ENCODE measurements at places on chromosomes 4 and X. TPM values are rescaled to one million over a fixed set of nuclear protein-coding genes. Genes with fewer than 3 reads are reported as not detected.

GRCh38 chrX:111555406-111555958 lies 44.0 kb downstream of the SERTM2 start:
- DNase-seq: no peak

DNA sequence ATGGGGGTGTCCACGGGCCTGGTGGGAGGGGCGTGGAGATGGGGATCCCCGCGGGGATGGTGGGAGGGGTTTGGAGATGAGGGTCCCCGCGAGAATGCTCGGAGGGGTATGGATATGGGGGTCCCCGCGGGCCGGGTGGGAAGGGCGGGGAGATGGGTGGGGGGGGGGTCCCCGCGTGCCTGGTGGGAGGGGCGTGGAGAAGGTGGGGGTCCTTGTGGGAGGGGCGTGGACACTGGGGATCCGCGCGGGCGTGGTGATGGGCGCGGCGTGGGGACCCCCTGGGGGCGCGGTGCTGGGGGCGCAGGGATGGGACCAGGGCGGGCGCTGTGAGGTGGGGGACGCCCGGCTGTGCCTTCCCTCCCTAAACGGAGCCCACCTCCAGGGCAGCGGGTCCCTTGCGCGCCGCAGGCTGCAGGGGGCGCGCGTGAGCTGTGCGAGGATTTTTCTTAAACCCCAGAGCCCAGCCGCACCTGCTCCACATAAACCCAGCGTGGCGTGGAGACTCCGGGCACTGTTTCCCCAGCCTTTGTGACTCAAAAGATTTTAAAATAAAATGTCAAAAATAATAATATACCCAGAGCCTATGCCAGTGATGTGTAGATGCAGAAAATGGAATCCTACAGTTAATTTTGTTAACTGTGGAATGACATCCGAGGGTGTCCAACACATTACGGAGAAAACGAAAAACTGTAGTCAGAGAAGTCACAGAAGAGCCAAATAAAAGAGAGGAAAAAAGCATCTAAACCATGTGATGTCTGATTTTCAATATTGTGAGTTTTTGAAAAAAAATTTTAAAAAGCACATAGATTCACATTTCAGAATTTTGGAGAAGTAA lies 1.5 kb upstream of the ASMTL start:
- DNase-seq: peak; percentile 90

- DNase-seq: no peak
Measured at GRCh38 chr4:87559090-87559837, 30.1 kb upstream of the SPARCL1 start.

DNA sequence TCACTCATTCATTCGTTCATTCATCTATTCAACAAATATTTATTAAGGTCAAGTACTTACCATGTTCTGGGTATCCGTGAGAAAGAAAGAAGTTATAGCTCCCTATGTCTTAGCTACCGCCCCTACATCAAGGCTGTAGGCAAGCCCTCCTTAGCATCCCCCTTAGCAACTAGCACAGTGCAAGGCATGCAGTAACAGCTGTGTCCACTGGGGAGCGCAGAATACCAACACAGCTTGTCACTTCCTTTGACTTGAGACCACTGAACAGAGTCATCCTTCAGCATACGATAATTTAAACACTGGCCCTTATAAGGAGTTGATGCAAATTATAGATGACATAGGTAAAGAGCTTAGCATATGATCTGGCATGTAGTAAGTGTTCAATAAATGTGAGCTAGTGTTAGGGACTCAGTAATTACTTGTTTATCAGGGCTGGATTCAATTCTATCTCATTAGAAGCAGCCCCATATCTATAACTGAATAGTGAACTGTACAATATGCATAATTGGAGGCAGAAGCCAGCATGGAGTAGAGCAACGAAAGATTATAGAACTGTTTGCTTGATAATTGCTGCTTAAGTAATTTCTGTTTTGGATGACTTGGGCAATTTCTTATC lies 8.7 kb downstream of the KIAA1210 start:
- peak; percentile 46 for DNase-seq

DNA sequence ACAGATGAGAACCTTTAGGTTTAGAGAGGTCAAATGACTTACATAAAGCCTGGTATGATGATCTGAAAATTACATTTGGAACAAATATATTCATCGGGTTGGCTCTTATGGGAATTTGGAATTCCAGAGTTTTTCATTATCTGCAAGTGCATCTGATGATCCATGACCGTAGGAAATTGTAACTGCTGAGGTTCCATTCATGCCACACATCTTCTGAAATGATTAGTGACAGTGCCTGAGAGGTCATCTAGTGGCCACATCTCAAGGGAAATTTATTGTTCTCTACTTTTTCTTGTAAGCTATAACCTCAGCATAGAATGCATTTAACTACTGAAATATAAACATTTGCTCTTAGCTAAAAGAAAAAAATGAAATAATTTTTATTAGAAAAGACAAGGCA lies 105.8 kb upstream of the NWD2 start:
- DNase-seq: no peak

Gene AKAP4
- not detected for total RNA-seq

All from Right ventricle myocardium superior (tissue), 1 donor.